Body of pancreas (tissue), 4 donors: ENCODE measurements at places on chromosomes 1 and 21.

DNA sequence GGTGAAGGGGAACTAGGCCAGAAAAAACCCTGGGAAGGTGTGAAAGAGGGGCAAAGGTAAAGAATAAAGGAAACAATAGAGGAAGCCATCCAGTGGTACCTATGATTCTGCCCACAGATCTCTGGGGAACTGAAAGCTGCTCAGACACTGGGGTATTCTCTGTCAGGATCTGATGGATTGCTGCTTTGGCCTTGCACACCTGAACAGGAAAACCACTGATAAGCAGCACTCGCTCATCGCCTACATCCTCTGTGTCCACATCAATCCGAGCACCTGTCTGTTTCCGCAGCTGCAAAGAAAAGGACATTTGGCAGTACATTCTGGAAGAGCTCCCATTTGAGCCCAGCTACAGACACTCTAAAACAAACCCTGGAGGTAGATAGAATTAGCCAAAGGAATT lies 10.4 kb downstream of the TDRKH start:
- no peak for DNase-seq
- no peaks in the 10 kb centered on the region for H3K36me3 ChIP-seq
- no peaks in the 10 kb centered on the region for H3K27me3 ChIP-seq
- no peak overlapping the region for H3K4me3 ChIP-seq
- H3K27ac ChIP-seq = no peak overlapping the region

GRCh38 chr1:243605604-243606003 lies 244.4 kb downstream of the AKT3 start:
- no peaks in the 10 kb centered on the region for H3K27me3 ChIP-seq
- H3K4me1 ChIP-seq = no peaks in the 10 kb centered on the region
- H3K36me3 ChIP-seq = no peaks in the 10 kb centered on the region
- no peak for DNase-seq

DNA sequence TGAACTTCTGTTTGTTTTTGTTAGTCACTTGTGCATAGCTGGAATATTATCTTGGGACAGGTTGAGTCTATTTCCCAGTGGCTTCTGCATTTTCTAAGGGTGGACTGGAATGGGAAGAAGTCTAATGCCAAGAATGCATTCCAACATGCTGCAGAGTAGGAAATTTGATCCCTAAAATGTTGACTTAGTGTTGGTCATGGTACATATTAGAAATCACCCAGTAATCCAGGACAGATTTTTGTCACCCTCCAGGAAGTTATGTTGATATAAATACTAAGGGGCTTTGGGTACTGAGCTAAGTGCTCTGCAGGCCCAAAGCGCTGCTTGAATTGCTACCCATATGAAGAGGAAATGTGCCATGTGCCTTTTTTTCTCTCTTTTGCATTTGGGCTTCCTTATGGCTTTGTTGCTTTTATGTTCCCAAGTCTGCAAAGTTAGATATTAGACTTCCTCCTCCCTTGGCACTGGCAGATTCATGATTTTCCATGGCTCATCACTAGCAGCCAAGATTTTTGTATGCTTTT lies 10.0 kb downstream of the ARID1A start:
- peak overlapping the region; percentile 71 for H3K27ac ChIP-seq
- H3K27me3 ChIP-seq = no peaks in the 10 kb centered on the region
- H3K36me3 ChIP-seq = no peaks in the 10 kb centered on the region
- peaks cover 77% of the 10 kb centered on the region for H3K4me1 ChIP-seq
- no peak for DNase-seq

GRCh38 chr1:206013026-206013795 lies 10.0 kb upstream of the RAB7B start:
- H3K27me3 ChIP-seq = no peaks in the 10 kb centered on the region
- no peaks in the 10 kb centered on the region for H3K36me3 ChIP-seq
- DNase-seq = no peak
- H3K27ac ChIP-seq = no peak overlapping the region
- no peak overlapping the region for H3K4me3 ChIP-seq
- no peaks in the 10 kb centered on the region for H3K4me1 ChIP-seq

DNA sequence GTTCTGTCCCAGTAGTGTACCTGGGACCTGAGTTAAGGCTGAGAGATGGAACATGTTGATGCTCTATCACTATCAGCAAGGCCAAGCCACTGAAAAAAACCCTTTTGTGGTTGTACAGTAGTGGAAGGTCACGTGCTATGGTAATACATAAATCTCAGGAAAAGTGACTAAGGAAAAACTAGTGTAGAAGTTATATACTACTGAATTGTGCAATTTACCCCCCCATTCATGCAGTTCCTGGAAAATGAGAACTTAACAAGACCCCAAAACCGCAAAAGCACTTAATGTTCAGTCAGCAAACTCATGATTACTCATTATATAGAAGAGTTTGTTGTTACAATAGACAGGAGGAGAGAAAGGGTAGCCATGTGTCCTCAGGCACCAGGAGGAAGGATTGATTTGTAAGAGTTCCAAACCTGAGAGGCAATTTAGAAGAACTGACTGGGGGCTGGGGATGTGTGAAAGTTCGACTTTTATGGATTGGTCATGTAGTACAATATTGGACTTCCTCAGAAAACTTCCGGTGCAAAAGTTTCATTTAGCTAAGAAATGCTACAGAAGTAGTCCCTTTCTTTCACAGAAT lies 91.6 kb downstream of the RGL1 start:
- no peak overlapping the region for H3K4me3 ChIP-seq
- H3K36me3 ChIP-seq = no peaks in the 10 kb centered on the region
- no peak overlapping the region for H3K27ac ChIP-seq
- no peak for DNase-seq
- H3K4me1 ChIP-seq = no peaks in the 10 kb centered on the region
- H3K27me3 ChIP-seq = no peaks in the 10 kb centered on the region

DNA sequence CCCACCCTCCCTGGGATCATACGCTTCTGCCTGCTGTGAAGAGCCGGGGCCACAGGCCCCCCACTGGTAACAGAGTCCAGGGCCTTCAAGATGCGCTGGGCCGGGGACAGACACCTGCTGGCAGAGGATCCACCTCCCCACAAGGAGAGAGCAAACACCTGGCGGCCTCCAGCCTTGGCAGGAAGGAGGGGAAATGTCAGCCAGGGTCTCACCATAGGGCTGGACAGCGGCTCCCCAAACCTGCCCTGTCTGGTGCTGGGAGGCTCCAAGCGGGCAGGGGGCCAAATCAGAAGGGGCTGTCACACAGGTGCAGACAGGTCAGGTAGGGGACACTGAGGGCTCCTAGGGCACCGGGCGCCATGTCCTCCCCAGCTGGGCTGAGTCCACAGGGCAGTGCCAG lies 58.9 kb downstream of the KCNAB2 start:
- no peaks in the 10 kb centered on the region for H3K27me3 ChIP-seq
- DNase-seq = no peak
- H3K27ac ChIP-seq = no peak overlapping the region
- H3K4me3 ChIP-seq = no peak overlapping the region
- no peaks in the 10 kb centered on the region for H3K4me1 ChIP-seq

- H3K4me1 ChIP-seq = no peaks in the 10 kb centered on the region
- DNase-seq = no peak
- H3K36me3 ChIP-seq = no peaks in the 10 kb centered on the region
- no peak overlapping the region for H3K4me3 ChIP-seq
- no peaks in the 10 kb centered on the region for H3K27me3 ChIP-seq
Measured at GRCh38 chr1:23227806-23228205, 10.5 kb upstream of the HTR1D start.

DNA sequence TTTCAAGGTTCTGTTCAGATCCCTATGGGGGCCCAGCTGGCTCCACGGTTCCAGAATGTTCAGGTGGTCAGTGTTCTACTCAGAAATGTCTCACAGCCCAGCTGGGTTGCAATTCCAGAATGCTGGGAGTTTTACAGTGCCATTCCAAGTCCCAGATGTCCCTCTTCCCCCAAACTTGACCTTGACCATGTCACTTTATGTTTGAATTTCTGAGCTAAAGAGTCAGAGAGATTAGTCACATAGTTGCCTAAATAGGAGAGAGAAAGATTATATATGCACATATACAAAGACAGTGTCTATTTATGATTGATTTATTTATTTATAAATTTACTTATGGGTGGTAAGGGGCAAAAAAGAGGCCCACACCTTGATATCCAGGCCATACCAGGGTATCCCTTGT lies 2.5 kb downstream of the GPR3 start:
- H3K4me1 ChIP-seq = peaks cover 19% of the 10 kb centered on the region
- no peaks in the 10 kb centered on the region for H3K27me3 ChIP-seq
- H3K27ac ChIP-seq = no peak overlapping the region
- no peak overlapping the region for H3K4me3 ChIP-seq
- no peak for DNase-seq
- H3K36me3 ChIP-seq = no peaks in the 10 kb centered on the region

- peak overlapping the region; percentile 66 for H3K27ac ChIP-seq
- H3K4me3 ChIP-seq = no peak overlapping the region
- no peaks in the 10 kb centered on the region for H3K27me3 ChIP-seq
- no peak for DNase-seq
Measured at GRCh38 chr1:3365523-3366125, 88.8 kb upstream of the ARHGEF16 start.
